ENCODE measurements at places on chromosomes 11 and 22. TPM values are rescaled to one million over a fixed set of nuclear protein-coding genes. Genes with fewer than 3 reads are reported as not detected.

SEC14L6 gene
- polyA plus RNA-seq: 16.3 TPM

C11orf86 gene
- polyA plus RNA-seq: 0.44 TPM

MUC5AC gene
- 0.01 TPM for polyA plus RNA-seq

- no peak for DNase-seq
Measured at GRCh38 chr11:66680966-66681645, 3.4 kb upstream of the RBM4B start.

DNA sequence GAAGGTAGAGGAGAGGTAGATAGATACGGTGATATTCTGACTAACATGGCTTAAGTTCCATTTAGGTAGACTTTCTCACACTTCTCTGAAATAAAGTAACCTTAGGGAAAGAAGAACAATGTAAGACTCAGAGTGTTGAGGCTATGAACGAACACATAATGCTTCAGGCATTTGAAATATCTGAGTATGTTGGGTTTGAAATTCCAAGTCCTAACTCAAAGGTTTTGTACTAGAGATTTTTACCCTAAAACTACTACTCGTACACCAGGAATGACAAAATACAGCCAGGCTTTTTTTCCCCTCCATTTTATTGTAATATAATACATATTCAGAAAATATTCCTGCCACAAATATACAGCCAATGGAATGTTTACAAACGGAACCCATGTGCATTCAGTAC, 592.6 kb downstream of the ETS1 start:
- DNase-seq: no peak

GLB1L2 gene
- 28.7 TPM for polyA plus RNA-seq

Data from renal pelvis (tissue), 12 donors.